Glomerular endothelial cell (primary cell): ENCODE measurements at places on chromosomes 12 and 14. TPM values are rescaled to one million over a fixed set of nuclear protein-coding genes. Genes with fewer than 3 reads are reported as not detected.

DNA sequence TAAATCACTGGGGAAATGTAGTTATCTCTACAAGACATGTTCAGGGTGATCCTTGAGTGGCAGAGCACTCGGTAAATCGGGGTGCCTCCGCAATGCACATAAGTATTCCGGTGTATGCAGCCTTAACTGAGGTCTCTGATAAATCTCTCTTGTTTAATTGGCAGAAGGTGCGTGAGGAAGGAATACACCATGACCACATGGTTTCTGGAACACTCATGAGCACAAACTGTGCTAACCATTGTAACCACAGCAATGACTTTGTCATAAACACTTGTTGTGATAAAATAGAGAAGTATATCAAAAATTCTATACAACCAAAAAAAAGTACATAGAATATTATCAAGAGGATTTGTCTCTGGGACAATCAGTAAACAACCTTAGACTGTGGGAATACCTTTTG lies 146.8 kb upstream of the DIO2 start:
- DNase-seq = no peak

DNA sequence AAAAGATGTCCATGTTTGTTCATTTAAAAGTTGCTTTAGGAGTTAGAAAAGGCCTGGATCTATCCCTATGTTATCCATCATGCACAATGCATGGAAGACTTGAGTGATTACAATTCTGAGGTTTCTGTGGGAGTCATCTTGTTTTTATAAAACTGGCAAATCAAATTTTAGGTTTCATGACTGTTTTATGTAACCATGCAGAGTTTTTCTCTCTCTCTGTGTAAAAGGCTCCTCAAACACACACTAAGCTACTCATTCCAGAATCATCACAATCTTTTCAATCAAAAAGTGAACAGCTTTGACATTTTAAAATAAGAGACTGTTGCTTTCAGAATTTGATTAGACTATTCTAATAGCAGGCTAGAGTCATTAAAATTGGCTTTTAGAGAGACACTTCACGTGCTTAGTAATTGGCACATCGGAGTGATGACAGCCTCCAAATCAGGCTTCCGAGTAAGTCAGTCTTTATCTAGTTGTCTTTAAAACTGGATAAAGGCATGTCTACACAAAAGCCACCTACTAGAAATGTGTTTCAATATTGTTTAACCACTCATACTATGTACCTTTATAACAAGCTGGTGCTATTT lies 31.9 kb downstream of the PRICKLE1 start:
- DNase-seq = no peak

ART4 gene
- 0.29 and 1.8 TPM in 2 replicates for total RNA-seq

DNA sequence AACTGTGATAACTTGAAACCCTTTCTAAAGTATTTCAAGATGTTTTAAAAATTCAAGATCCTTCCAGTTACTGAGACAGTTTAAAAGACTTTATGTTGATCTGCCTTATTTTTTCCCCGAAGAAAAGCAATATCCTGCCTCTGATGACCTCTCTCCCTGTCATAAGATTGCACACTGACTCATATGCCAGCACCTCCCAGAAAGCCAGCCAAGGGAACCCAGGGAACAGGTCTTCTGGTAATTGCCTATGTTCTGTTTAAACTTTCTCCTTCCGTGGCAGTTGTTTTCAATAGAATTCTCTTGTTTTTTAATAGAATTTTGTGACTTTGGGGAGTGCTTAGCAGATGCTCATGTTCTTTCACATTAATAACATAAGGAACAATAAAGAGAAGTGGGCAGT lies 300.2 kb upstream of the PRKD1 start:
- peak; percentile 47 for DNase-seq

GRCh38 chr12:10562306-10562933 lies 51.0 kb downstream of the MAGOHB start:
- DNase-seq = peak; percentile 36

GRCh38 chr12:93852173-93852591 lies 175.0 kb downstream of the CRADD start:
- no peak for DNase-seq

DNA sequence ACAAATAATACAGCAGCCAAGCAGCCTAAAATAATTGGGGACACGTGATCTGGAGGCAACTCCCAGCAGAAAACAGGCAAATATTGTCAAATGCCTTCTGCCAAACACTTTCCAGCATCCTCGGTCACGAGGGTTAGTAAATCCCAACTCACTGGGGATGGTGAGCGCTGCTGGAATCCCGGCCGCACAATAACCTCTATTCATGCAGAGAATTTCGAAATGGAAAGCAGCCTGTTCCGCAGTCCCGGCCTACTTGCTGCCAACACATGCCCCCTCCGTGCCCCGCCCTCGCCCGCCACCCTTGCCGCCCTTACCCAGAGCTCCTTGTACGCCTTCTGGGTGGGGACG lies 62.2 kb downstream of the RFX4 start:
- DNase-seq = no peak

DNA sequence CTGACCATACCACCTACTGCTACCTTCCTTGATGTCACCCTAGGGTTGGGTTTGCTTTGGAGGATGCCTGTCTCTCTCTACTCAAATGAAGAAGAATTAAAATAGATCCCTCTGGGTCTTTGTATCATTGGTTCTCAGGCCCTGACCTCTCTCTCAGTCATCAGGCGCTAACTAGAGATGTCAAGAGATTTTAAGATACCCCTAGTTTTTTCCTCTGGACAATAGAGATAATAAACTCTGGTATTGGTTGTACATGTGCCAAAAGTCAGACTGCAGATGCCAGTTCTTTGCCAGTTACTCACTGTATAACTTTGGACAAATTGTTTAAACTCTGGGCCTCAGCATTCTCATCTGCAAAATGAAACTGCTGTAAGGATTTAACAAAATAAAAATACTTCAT lies 31.5 kb downstream of the ITPR2 start:
- no peak for DNase-seq

CLEC14A gene
- total RNA-seq = 318 and 389 TPM in 2 replicates

DNA sequence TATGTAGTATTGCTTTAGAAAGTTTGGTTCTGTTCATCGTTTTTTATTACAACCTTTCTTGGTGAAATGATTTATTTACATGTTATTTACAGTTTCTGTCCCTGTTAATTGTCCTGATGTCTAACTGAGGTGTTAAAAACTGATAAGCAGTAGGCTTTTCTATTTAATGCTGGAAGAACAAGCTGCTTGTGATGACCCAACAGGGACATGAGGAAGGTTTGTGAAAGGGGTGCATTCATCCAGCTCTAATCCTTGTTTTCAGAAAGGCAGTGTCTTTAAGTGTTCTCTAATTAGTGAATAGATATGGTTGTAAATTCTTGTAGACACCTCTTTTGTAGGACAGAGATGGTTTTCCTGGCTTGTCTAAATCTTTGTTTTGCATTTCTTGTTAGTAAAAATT lies 191.4 kb downstream of the FOXA1 start:
- DNase-seq = no peak

DNA sequence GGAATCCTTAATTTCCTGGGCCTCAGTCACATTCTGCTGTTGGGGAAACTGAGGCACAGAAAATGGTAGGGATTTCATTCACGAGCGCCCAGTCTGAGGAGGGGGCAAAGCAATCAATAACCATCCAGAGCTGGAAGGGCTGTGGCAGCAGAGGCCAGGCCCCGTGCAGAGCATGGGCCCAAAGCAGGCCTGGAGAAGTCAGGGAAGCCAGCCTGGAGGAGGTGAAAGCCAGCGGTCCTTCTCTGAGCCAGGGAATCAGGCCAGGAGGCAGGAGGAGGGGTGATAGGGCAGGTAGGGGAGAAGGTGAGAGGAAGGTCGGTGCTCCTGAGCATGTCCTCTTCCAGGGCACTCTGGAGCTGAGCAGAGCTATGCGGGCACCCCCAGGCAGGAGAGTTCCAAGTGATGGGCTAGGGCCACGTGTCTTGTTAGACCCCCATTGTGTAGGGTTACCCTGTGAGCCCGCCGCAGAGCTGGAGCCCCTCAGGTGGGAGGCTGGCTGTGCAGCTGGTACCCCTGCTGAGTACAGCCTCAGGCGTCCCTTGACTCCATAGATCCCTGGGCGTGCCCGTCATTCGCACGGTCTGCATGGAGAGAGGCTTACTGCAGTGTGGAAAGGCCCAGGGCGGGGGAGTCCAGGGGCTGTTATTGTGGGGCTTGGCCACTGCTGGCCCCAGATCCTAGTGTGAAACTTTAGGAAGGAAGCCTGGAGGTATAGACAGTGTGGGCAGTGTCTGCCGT lies 4.8 kb downstream of the TNFAIP2 start:
- DNase-seq = no peak

DNA sequence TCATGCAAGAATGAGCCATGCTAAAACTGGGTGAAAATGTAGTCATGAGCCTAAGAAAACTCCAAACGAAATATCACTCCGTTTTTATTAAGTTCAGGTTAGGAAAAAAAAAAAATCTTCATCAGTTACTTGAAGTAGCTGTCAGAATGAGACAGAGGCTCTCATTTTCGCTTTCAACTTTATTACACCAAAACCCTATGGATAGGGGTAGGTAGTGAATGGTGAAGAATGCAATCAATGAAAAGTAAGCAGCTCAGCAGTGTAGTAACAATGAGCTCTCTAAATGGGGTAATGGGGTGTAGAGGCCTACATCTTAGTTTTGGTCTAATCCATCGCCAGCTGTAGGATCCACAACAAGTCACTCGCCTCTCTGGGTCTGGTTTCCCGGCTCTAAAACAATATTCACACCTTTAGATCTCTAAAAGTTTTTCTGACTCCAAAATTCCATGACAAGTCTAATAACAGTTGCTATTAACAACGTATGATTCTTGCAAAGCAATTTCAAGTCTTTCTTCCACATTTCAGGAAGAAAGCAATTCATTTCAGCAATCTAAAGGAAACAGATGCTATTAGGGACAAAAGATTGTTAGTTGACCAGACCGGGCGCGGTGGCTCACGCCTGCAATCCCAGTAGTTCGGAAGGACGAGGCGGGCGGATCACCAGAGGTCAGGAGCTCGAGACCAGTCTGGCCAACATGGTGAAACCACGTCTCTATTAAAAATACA lies 1.7 kb downstream of the BTBD7 start:
- peak; percentile 83 for DNase-seq

DNA sequence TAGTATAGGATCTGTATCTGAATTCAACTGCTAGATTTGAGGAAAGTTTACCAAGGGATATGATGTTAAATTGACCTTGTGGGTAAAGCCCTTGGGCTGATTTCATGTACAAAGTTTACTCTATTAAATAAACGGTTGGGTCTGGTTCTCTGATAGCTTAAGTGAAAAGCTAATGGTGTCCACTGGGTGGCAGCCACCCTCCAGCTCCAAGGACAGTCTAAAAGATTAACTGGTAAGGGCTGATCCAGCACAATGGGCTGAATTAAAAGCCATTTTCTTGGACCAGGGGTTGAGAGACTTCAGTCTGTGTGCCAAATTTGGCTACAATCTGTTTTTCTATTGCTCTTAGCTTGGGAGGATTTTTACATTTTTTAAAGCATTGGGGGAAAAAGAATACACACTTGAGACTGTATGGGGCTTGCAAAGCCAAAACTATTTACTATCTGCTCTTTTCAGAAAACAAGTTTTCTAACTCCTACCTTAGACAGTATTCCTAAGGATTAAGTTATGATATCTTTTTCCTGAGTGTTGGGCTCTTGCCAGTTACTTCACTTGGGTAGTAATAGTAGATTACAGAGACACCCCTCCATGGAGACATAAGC lies 116.5 kb downstream of the GPHN start:
- DNase-seq = peak; percentile 51

GRCh38 chr12:102939670-102940222 lies 17.7 kb upstream of the ASCL1 start:
- no peak for DNase-seq
